ENCODE measurements at places on chromosomes 11 and 22.
A peak's percentile ranks its signal among the peaks of the same experiment; 100 is the strongest.

DNA sequence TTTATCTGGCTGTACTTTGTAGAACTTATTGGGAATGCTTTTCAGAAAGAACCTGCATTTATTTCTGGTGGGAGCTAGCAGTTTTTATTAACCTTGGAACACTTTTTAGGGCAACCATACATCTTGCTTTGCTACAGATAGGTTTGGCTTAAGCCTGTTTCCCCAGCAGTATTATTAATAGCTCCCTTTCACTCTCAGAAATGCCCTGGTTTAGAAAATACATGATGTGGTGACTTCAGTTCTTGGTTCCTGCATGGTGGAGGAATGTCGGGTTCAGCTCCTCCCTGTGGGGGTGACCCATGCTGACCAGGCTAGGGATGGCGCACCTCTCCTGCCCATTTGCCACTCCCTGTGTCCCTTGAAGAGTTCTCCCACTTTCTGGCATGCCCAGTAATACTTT lies 28.2 kb downstream of the ZBED4 start:
- H3K27me3 ChIP-seq: no peaks in the 10 kb centered on the region
- peaks cover 49% of the 10 kb centered on the region for H3K36me3 ChIP-seq
- H3K27ac ChIP-seq: no peak overlapping the region

DNA sequence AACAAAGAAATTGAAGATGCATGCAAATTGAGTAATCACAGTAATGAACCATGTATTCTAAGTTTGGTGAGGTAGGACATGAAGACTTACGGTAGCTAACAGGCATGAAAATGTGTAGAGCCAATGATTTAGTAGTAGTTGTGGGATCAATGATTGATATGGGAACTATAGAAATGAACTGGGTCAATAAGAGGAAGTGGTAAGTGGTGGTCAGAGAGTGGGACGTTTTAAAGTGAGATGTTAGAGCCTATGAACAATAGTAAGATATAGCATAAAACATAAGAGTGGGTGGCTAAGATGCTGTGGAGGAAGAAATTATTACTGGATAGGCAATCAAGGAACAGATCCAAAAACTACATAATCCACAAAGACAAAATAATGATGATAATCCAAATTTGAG lies 45.0 kb downstream of the DLG2 start:
- H3K4me3 ChIP-seq: no peak overlapping the region
- no peaks in the 10 kb centered on the region for H3K36me3 ChIP-seq
- H3K4me1 ChIP-seq: no peaks in the 10 kb centered on the region
- DNase-seq: no peak

DNA sequence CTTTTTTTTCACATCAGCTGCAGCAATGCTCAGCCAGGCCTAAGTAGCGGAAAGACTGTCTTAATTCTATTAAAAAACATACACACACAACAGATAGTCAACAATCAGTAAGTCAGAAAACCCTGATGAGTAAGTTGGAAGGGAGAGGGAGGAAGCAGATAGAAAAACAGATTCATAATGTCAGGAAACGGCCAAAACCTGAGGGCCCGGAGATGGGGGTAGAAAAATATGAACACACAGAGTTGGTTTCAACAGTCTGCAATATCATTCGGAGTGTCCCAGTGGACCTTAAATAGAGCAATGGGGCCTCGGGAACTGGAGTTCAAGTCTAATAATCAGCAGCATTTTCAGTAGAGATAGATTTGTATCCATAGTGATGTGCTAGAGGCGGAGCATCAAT lies 14.8 kb downstream of the LRRC55 start:
- no peak overlapping the region for H3K4me3 ChIP-seq
- H3K27me3 ChIP-seq: no peaks in the 10 kb centered on the region
- no peak for DNase-seq
- no peaks in the 10 kb centered on the region for H3K36me3 ChIP-seq
- no peak overlapping the region for H3K27ac ChIP-seq

GRCh38 chr11:16114431-16114830 lies 241.9 kb downstream of the SOX6 start:
- no peaks in the 10 kb centered on the region for H3K36me3 ChIP-seq
- H3K27me3 ChIP-seq: no peaks in the 10 kb centered on the region
- H3K4me3 ChIP-seq: no peak overlapping the region
- no peaks in the 10 kb centered on the region for H3K4me1 ChIP-seq

DNA sequence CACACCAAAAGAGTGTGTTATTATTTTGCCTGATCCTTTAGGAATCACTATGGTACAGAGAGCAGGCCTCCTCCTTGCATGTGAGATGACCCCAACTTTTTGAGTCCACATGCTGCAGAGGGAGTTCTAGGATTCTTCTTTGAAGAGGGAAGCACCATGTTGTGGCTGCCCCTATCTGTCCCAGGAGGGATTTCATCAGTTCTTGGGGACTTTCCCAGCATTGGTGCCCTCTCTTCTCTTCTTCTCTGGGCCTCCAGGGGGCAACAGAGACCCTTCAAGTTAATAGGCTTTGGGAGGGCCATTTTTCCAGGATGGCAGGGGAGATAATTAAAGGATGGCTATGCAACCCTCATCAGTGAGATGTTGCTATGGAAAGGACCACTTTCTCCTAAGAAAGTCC lies 3.6 kb downstream of the MMP1 start:
- no peak overlapping the region for H3K27ac ChIP-seq
- no peaks in the 10 kb centered on the region for H3K36me3 ChIP-seq
- H3K4me3 ChIP-seq: no peak overlapping the region

GRCh38 chr11:119839476-119840133 lies 110.6 kb upstream of the NECTIN1 start:
- no peaks in the 10 kb centered on the region for H3K36me3 ChIP-seq
- no peaks in the 10 kb centered on the region for H3K4me1 ChIP-seq
- no peak for DNase-seq
- H3K27me3 ChIP-seq: peaks cover 17% of the 10 kb centered on the region
- H3K4me3 ChIP-seq: no peak overlapping the region
- no peak overlapping the region for H3K27ac ChIP-seq

GRCh38 chr22:24519496-24519895 lies 24.4 kb downstream of the UPB1 start:
- peaks cover 3% of the 10 kb centered on the region for H3K4me1 ChIP-seq
- no peak overlapping the region for H3K27ac ChIP-seq
- no peaks in the 10 kb centered on the region for H3K36me3 ChIP-seq

- no peaks in the 10 kb centered on the region for H3K36me3 ChIP-seq
- H3K4me3 ChIP-seq: no peak overlapping the region
- no peaks in the 10 kb centered on the region for H3K4me1 ChIP-seq
Measured at GRCh38 chr11:94675239-94675638, 92.9 kb upstream of the AMOTL1 start.

DNA sequence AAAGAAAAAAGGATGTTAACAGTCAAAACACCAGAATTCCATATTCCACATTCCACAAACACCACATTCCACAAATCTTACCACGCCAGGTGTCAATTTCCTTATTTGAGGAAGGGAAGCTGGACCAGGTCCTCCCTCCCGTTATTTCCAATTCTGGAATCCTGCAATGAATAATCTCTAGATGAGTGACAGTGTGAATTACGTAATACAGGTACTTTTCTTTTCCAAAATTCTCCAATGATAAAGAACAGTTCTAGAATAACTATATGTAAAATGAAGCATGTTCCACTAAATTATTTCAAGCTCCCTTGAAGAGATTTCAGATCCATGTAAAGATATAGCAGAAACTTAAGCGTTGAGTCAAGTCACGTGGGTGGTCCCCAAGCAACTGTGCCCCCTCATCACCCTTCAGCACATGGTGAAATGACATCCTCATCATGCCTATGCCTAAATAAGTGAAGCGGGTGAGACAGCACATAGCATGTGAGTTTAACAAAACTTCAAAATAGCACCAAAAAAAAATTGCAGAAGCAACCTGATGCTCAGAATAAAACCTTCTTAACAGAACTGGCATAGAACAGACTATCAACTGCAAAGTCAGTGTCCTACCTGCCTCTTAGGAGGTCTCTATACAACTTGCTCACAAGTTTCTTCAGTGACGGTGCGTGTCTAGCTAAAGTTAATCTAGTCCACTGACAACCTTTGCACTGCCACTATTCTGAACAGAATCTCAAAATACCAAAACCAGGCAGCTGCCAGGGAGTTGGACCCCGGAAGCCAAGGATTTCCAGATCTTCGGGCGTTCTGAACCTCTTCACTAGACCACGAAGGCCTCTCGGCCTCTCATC lies 876 bp downstream of the NFRKB start:
- H3K27me3 ChIP-seq: no peaks in the 10 kb centered on the region
- peak overlapping the region; percentile 87 for H3K27ac ChIP-seq
- peaks cover 38% of the 10 kb centered on the region for H3K36me3 ChIP-seq
- no peak for DNase-seq
- peak overlapping the region; percentile 90 for H3K4me3 ChIP-seq
- peaks cover 43% of the 10 kb centered on the region for H3K4me1 ChIP-seq

- no peak overlapping the region for H3K4me3 ChIP-seq
- no peaks in the 10 kb centered on the region for H3K36me3 ChIP-seq
- no peak overlapping the region for H3K27ac ChIP-seq
- DNase-seq: peak; percentile 17
- H3K4me1 ChIP-seq: peaks cover 30% of the 10 kb centered on the region
- no peaks in the 10 kb centered on the region for H3K27me3 ChIP-seq
Measured at GRCh38 chr22:37205046-37205445, 7.2 kb downstream of the SSTR3 start.

DNA sequence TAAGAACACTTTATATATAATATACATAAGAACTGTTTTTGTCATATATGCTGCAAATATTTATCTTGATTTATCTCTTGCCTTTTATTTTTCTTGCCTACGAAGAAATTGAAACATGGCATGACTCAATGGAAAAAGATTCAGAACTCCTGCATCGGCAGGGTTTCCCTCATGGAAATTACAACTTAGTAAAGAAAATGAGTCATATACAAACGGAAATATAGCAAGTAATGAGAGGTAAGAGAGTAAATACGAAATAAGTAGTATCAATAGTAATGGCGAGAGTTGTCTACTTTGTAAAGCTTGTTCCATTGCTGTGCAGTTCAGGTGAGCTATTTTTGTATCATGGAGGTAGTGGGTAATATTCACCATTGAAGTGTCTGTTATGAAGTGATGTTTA lies 350.4 kb downstream of the DDX10 start:
- no peak overlapping the region for H3K4me3 ChIP-seq
- H3K27ac ChIP-seq: no peak overlapping the region
- no peaks in the 10 kb centered on the region for H3K4me1 ChIP-seq
- no peak for DNase-seq
- no peaks in the 10 kb centered on the region for H3K27me3 ChIP-seq
- H3K36me3 ChIP-seq: no peaks in the 10 kb centered on the region

DNA sequence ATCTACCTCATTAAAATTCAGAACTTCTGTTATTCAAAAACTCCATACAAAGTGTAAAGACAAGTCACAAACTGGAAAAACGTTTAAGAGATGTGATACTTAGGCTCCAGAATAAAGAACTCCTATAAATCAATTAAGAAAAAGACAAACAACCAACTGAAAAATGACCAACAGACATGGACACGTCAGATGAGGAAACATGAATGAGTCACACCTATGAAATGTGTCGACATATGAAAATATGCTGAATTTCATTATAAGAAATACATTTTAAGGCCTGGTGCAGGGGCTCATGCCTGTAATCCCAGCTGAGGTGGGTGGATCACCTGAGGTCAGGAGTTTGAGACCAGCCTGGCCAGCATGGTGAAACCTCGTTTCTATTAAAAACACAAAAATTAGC lies 78.7 kb downstream of the ENTHD1 start:
- peaks cover 30% of the 10 kb centered on the region for H3K27me3 ChIP-seq
- H3K36me3 ChIP-seq: no peaks in the 10 kb centered on the region
- no peak for DNase-seq
- peaks cover 4% of the 10 kb centered on the region for H3K4me1 ChIP-seq

- no peak for DNase-seq
- H3K4me3 ChIP-seq: no peak overlapping the region
Measured at GRCh38 chr22:21612858-21613257, 17.0 kb downstream of the YDJC start.
